Astrocyte of the cerebellum (primary cell): ENCODE measurements at places on chromosomes 1 and 21.

DNA sequence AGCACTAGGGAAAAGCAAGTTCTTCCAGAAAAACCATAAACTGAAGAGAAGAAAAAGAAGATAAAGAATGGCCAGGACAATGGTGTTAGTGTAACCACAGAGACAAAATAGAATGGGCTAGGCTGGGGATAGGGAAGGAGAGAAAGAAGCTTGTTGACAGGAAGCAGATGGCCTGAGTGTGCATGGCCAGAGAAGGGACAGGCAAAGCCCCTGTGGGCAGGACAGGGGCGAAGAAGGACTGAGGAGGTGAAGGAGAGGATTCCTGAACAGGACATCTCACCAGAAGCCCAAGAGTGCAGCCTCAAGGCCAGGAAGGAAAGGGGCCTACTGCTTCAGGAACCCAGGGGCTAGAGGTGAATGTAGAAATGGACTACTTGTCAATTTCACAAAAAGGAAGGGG, 29.3 kb downstream of the IQGAP3 start:
- no peak for DNase-seq

- DNase-seq: no peak
Measured at GRCh38 chr1:26833432-26834405, 7.2 kb downstream of the ZDHHC18 start.

GRCh38 chr1:32431736-32432400, 33.0 kb upstream of the ZBTB8B start:
- DNase-seq: no peak

DNA sequence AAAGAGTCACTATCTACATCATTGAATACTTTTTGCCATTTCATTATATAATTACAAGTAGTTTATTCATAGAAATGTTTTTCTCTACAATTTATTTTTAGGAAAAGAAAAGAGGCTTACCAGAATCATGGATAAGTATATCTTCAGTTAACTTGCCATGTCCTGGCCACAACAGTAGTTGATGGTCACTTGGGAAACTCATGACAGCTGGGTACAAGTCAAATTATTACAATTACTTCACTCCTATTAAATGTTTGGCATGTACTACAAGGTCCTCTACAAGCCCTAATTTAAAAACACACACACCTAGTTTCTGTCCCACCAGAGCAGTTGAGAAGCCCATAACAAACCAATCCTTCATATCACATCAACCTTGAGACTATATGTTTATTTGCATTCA, 29.4 kb downstream of the PALMD start:
- DNase-seq: no peak

GRCh38 chr1:204450461-204451257, 39.0 kb upstream of the PPP1R15B start:
- no peak for DNase-seq

GRCh38 chr1:236638945-236639344, 34.6 kb upstream of the HEATR1 start:
- DNase-seq: no peak

GRCh38 chr1:154474802-154475201, 27.2 kb upstream of the TDRD10 start:
- peak; percentile 88 for DNase-seq

- DNase-seq: no peak
Measured at GRCh38 chr1:100445565-100445964, 92.4 kb upstream of the GPR88 start.

DNA sequence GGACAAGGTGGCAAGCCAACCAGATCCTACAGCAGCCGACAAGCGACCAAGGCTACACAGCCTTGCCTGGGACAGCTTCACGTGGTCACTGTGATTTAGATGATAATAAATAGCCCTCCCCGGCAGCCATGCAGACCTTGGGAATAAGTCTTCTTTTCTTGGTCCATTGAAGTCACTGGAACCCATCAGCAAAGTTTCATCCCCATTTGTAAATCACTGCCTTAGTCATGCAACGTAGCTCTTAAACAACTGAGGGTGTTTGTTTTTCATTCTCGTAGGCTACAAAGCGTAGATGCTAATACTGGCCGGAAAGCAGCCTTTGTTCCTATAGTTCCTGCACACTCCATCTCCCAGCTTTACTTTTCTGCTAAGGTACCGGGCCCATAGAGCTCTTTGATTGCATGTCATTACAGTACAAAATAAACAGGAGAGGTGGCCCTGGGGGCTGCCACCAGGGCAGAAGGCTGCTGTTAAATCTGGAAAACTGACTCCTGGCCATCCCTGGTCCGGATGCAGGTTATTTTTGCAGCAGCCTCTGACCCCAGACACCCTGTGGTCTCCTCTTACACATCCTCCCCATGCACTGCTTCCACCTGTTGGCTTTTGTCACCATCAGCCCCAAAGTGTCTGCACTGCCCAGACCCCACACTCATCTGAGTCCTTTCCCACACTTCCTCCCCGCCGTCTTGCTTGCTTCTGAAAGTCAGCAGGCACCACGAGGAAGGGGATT, 105.5 kb downstream of the TOMM20 start:
- DNase-seq: no peak

GRCh38 chr1:69697340-69697739, 129.6 kb downstream of the LRRC7 start:
- DNase-seq: no peak

DNA sequence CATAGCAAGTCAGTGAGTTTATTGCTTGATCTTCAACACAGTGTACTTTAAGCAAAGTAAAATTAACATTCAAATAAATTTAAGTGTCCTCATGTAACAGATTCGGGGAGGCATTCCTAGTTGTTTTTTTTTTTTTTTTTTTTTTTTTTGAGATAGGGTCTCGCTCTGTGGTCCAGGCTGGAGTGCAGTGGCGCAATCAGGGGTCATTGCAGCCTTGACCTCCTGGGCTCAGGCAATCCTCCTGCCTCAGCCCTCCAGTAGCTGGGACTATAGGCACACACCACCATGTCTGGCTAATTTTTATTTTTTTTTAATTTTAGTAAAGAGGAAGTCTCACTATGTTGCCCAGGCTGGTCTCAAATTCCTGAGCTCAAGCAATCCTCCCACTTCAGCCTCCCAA, 22.8 kb downstream of the OSBPL9 start:
- no peak for DNase-seq

DNA sequence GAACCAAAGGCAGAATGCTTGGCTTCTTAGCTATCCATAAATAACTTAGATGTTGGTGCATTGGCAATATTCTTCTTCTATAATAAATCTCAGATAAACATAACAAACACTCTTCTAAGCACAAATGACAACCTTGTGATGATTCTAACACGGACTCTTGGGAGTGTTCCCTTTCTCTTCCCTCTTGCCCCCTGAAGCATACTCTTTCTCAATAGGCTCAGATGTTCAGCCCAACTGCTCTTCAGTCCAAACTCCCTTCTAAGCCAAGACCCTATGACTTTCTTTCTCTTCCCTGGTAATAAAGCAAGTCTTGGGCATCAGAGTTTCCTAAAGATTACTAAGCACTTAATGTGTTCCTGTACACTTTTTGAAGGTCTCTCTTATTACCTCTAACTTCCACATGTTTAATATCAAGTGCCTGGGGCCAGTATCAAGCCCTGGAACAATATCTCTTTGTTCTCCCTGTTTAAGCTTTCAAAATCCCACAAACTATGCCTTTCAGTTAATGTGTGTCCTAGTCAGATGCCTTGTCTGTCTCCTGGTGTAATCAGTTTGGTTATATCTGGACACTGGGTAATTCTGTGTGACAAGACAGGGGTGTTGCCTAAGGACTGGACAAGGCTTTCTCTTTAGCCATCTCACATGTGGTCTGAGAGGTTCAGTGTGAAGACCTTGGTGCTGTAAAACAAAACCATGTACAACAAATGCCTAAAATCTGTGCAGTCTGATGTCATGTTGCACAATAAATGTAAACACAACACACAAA, 92.9 kb upstream of the IVNS1ABP start:
- no peak for DNase-seq

- no peak for DNase-seq
Measured at GRCh38 chr1:145918992-145919939, 749 bp upstream of the PEX11B start.

DNA sequence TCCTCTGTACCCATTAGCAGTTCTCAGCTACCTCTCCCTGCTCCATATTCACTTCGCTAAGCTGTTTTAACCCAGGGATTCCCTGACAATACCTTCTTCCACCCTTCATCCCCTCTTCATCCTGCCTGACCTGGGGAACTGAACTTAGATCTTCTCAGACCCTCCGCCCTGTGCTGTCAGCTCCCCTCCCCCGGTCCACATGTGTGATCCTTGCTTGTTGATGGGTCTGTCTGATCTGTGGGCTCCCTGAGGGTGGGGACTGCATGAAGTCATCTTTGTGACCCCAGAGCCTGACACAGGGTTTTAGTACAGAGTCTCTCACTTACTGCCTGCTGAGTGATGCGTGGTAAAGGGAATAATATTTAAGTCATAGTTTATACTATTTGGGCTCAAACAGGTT, 11.8 kb downstream of the CHAF1B start:
- no peak for DNase-seq

GRCh38 chr1:113088972-113089371, 16.0 kb downstream of the LRIG2 start:
- DNase-seq: no peak

DNA sequence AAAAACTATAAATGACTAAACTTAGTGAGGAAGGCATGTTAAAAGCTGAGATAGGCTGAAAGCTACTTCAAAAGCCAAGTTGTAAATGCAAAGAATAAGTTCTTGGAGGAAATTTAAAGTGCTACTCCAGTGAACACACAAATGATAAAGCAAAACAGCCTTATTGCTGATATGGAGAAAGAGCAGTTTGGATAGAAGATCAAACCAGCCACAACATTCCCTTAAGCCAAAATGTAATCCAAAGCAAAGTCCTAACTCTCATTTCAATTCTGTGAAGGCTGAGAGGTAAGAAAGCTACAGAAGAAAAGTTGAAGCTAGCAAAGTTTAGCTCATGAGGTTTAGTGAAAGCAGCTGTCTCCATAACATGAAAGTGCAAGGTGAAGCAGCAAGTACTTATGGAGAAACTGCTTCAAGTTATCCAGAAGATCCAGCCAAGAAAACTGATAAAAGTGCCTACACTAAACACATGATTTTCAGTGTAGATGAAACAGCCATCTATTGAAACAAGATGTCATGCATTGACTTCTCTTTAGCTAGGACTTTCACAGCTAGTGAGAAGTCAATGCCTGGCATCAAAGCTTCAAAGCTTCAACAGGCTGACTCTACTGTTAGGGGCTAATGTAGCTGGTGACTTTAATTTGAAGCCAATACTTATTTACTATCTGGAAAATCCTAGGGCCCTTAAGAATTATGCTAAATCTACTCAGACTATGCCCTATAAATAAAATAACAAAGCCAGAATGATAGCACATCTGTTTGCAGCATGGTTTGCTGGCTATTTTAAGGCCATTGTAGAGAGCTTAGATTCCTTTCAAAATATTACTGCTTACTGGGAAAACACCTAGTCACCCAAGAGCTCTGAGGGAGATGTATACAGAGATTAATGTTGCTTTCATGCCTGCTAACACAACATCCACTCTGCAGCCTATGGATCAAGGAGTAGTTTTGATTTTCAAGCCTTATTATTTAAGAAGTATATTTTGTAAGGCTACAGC, 188.6 kb downstream of the EIF4G3 start:
- no peak for DNase-seq

- no peak for DNase-seq
Measured at GRCh38 chr1:77024500-77024899, 157.2 kb downstream of the ST6GALNAC5 start.

DNA sequence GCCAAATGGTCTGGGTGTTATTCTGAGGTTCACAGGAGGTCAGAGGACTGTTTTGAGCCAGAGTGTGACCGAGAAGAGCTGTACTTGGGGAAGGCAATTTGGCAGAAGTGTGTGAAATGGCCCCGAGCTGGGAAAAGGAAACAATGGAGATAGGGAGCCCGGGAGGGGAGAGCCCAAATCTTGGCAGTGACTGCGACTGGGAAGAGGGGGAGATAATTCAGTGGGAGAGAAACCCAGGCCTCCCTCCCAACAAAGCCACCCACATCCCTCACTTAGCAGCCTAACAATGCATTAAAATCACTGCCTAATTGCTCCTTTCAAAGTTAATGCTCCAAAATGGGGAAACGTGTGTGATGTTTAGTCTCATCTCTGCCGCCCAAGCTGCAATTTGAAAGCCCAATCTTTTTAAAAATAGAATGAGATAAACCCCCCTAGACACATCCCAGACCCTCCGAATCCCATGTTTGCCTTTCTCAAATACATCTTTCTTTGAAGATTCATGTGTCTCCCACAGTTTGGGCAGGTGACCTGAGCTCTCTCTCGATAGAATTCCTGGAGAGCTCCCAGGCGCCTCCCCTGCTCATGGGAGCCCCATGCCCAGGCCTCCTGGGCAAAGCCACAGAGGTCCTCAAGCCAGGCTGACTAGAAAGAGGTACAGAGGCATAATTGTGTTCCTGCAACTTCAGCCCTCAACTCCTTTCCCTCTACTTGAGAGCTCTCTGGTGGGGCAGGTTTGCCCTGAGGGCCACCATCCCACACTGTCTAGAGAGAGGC, 17.3 kb downstream of the LRRC52 start:
- DNase-seq: no peak
